Progenitor cell of endocrine pancreas (in vitro differentiated cells): ENCODE measurements at places on chromosomes 3 and 15. TPM values are rescaled to one million over a fixed set of nuclear protein-coding genes. Genes with fewer than 3 reads are reported as not detected.

KLHL6 gene
- total RNA-seq, result 0.12 TPM in 1 of 2 replicates, not detected in the other

DNA sequence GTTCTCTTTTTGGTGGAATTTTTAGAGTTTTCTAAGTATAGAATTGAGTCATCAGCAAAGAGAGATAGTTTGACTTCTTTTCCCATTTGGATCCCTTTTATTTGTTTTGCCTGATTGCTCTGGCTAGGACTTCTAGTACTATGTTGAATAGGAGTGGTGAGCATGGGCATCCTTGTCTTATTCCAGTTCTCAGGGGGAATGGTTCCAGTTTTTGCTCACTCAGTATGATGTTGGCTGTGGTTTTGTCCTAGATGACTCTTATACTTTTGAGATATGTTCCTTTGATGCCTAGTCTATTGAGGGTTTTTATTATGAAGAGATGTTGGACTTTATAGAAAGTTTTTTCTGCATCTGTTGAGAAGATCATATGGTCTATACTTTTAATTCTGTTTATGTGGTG lies 72.5 kb downstream of the TNFAIP8L3 start:
- no peaks in the 10 kb centered on the region for H3K4me1 ChIP-seq
- H3K27ac ChIP-seq, result no peak overlapping the region
- no peak overlapping the region for H3K4me3 ChIP-seq
- peaks cover 2% of the 10 kb centered on the region for H3K36me3 ChIP-seq
- no peak for DNase-seq

- H3K27me3 ChIP-seq, result no peaks in the 10 kb centered on the region
- H3K4me1 ChIP-seq, result no peaks in the 10 kb centered on the region
- H3K4me3 ChIP-seq, result no peak overlapping the region
- no peaks in the 10 kb centered on the region for H3K36me3 ChIP-seq
- DNase-seq, result no peak
Observed at GRCh38 chr15:48062148-48062872, 58.5 kb upstream of the SLC24A5 start.

- peaks cover 1% of the 10 kb centered on the region for H3K36me3 ChIP-seq
- no peak overlapping the region for H3K4me3 ChIP-seq
- peaks cover 7% of the 10 kb centered on the region for H3K4me1 ChIP-seq
- no peak for DNase-seq
- peak overlapping the region; percentile 53 for H3K27ac ChIP-seq
Observed at GRCh38 chr3:126538966-126539365, 15.0 kb downstream of the CHST13 start.

MAN2C1 gene
- 196 and 200 TPM in 2 replicates for total RNA-seq

- DNase-seq, result no peak
- peaks cover 2% of the 10 kb centered on the region for H3K4me1 ChIP-seq
- no peak overlapping the region for H3K4me3 ChIP-seq
- no peaks in the 10 kb centered on the region for H3K36me3 ChIP-seq
- no peaks in the 10 kb centered on the region for H3K27me3 ChIP-seq
Observed at GRCh38 chr3:104447681-104448080, 919.0 kb upstream of the ALCAM start.

DNA sequence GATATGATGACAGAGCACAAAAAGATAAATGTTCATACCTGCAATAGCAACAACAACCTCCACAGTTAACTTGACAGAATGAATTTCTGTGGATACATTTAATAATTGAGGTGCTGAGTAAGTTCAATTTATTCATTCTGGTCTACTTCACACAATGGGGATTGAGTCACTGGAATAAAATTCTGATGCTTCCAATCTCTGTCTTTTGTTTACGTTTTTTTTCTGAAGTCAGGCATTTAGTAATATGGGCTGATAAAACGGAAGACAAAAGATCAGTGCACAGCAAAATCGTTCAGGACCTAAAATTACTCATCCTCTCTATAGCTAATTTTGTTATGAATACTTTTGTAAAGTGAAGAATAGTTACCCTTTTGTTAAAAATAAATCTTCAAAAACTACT lies 565.9 kb upstream of the CCDC54 start:
- no peaks in the 10 kb centered on the region for H3K36me3 ChIP-seq
- H3K27ac ChIP-seq, result no peak overlapping the region
- H3K27me3 ChIP-seq, result no peaks in the 10 kb centered on the region
- DNase-seq, result no peak
- H3K4me1 ChIP-seq, result no peaks in the 10 kb centered on the region

- H3K4me3 ChIP-seq, result no peak overlapping the region
- DNase-seq, result no peak
- H3K4me1 ChIP-seq, result no peaks in the 10 kb centered on the region
- no peaks in the 10 kb centered on the region for H3K36me3 ChIP-seq
- H3K27me3 ChIP-seq, result peaks cover 11% of the 10 kb centered on the region
Observed at GRCh38 chr3:195763076-195763830, 42.5 kb downstream of the MUC20 start.

DNA sequence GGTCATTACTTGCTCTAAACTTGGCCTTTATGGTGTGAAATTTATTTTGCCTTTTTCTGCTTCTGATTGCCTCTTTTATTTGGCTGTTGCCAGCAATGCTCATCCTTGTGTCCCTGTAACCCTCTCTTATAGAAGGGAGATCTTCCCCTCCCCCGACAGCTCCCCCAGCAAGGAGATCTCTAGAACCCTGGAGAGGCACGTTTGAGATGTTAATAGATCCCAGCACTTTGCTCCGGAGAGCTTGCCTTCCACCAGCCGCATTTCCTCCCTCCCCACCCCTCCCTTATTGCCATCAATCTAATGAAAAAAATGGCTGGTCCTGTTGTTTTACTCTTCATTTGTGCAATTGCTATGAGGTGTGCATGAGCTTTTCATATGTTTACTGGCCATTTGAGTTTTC lies 18.2 kb downstream of the TRIM71 start:
- H3K27me3 ChIP-seq, result no peaks in the 10 kb centered on the region
- peaks cover 60% of the 10 kb centered on the region for H3K4me1 ChIP-seq
- no peak for DNase-seq

DNA sequence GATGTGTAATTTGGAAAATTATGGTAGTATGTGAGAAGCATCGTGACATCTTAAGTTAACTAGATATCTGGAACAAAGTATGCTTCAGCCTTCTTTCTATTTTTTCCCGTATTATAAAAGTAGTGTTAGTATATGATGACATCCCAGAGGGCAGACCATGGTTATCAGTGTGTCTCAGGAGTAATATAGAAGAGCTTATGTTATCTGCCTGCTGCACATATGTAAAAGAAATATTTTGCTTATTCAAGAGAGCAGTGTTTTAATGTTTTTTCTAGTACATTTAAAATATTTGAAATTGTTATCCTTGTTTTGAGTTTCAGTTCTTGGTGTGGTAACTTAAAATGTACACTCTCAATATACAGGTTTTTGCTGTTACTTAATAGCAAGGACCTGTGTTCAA lies 24.1 kb downstream of the PLCL2 start:
- no peak overlapping the region for H3K4me3 ChIP-seq
- H3K4me1 ChIP-seq, result peaks cover 11% of the 10 kb centered on the region
- H3K27ac ChIP-seq, result no peak overlapping the region
- DNase-seq, result no peak
- H3K27me3 ChIP-seq, result no peaks in the 10 kb centered on the region
- H3K36me3 ChIP-seq, result no peaks in the 10 kb centered on the region

DNA sequence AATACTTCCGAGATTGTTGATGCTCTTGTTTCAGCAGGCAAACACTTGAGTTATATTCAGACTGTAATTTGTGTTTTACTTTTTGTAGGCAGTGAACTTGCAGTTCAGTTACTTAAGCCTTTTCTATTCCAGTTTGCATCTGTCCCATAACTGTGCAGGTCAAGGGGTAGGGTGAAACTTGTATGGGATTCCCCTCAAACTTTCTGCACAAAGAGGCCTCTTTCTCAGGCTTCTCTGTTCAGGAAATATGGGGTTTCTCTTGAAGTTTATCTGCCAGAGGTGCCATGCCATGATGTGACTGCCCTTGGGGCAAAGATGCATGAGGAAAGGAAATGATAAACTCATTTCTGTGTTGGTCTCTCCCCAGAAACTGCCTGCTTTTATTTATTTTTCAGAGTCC lies 66.7 kb downstream of the SLC24A1 start:
- H3K27me3 ChIP-seq, result no peaks in the 10 kb centered on the region
- peaks cover 7% of the 10 kb centered on the region for H3K36me3 ChIP-seq
- no peak for DNase-seq
- H3K4me1 ChIP-seq, result no peaks in the 10 kb centered on the region
- no peak overlapping the region for H3K4me3 ChIP-seq
- no peak overlapping the region for H3K27ac ChIP-seq

PLSCR5 gene
- 0.31 TPM in 1 of 2 replicates, not detected in the other for total RNA-seq

ARNT2 gene
- total RNA-seq, result 37.3 and 38.9 TPM in 2 replicates

DHX36 gene
- 94.5 and 96.9 TPM in 2 replicates for total RNA-seq

GRCh38 chr3:65880350-65880749 lies 158.4 kb downstream of the MAGI1 start:
- no peaks in the 10 kb centered on the region for H3K36me3 ChIP-seq
- H3K27me3 ChIP-seq, result no peaks in the 10 kb centered on the region
- DNase-seq, result no peak
- H3K4me3 ChIP-seq, result no peak overlapping the region

NLGN1 gene
- 5.7 and 6.5 TPM in 2 replicates for total RNA-seq
